Activated naive CD4-positive, alpha-beta T cell treated with Interleukin-2 at 50 U/mL for 16 hours (primary cell): ENCODE measurements at places on chromosomes 11 and 22.

DNA sequence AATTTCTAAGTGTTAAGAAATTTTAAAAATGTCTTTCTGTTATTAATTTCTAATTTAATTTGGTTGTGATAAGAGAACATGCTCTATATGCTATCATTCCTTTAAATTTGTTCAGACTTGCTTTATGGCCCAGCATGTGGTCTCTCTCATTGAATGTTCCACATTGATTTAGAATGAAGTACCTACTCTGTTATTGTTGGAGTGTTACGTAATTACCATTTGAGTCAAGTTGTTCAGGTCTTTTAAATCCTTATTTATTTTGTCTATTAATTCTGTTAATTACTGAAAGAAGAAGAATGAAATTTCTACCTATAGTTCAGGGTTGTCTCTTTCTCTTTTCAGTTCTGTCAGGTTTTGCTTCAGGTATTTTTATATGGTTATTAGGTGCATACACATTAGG is 57.0 kb downstream of the PRMT3 start:
- no peak for DNase-seq

DNA sequence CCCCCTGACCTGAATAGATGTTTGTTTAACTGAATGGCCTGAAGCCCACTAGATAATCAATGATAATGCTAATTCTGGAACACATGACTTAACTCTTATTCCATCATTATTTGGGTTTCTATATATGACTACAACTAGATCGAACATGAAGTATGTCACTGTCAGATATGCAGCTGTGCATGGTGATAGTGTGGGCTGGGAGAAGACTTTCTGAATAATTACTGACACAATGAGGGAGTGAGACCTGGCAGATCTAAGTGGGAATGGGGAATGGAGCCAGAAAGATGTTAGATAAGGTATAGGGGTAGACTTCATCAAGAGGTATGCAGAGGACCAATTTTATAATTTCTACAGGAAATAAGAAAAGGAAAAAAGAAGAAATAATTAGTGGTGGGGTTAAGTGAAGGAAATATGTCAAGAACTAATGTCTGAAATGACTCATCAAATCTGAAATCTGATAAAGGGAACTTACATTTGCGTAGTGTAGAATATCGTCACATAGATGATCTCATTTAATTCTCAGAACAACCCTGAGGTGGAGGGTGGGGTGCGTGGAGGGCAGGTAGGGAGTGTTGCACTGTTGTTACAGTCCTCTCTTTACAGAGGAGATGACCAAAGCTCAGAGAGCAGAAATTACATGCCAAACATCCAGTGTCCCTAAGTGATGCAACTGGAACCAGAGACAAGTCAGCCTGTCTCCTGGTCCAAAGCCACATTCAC is 68.2 kb upstream of the EED start:
- DNase-seq = peak; percentile 60

DNA sequence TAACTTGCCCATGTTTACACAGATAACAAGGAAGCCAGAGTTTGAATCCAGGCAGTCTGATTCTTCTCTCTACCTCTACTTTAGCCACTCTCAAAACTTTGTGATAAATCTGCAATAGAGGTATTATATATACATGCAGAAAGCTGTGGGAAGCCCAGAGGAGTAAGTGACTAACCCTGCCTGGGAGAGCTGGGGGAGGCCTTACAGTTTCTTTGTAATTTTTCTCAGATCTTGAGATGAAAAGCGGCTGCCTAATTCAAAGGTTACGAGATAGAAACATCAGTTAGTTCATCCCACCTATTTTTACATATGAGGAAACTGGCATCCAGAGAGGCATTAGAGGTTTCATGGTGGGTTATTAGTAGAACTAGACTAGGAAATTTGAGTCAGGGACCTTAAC is 4.9 kb downstream of the STIM1 start:
- DNase-seq = peak; percentile 59

DNA sequence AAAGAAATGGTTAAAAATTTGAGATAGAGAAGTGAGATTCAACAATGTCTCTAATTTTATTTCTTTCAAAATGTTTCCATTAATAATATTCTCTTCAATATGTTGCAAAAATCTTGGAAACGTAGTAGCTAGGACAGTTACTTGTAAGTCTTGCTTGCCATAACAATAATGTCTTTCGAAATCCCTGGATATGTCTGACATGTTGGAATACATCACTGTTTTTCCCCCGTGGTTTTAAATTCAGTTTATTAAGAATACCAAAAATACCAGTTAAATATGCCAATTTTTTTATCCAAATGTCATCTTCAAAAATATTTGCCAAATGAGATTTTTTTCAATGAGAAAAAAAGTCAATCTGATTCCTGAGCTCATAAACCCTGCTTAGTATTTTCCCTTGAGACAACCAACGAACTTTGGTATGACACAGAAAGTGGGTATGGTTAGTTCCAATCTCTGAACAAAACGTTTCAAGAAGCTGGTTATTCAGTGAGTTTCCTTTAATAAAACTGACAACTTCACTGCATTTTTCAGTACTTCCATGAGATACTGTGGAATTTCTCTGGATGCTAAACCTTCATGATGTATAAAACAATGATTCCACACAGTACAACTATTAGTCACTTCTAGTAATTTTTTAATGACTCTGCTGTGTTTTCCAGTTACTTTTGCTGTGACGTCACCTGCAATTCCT is 36.7 kb upstream of the AMPD3 start:
- DNase-seq = no peak

GRCh38 chr11:10786451-10786850 is 22.3 kb downstream of the EIF4G2 start:
- no peak for DNase-seq
